ENCODE measurements at places on chromosomes 5 and 9.

DNA sequence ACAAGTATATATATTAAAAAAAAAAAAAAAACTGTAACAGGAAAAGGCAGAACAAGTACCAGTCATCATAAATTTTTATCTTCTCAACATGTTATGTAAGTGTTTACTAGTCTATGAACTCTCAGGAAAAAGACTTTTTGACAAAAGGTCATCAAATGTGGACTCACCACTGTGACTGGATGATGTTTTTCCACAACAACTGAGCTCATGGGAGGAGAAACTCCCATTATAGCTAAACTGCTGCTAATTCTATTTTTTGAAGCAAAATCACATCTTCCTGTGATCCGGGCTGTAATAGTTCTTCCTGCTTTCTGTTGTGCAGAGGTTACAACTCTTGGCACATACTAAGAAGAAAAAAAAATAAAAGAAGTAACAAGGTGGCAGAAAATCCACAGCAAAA lies 39.6 kb downstream of the POC5 start:
- DNase-seq = no peak

DNA sequence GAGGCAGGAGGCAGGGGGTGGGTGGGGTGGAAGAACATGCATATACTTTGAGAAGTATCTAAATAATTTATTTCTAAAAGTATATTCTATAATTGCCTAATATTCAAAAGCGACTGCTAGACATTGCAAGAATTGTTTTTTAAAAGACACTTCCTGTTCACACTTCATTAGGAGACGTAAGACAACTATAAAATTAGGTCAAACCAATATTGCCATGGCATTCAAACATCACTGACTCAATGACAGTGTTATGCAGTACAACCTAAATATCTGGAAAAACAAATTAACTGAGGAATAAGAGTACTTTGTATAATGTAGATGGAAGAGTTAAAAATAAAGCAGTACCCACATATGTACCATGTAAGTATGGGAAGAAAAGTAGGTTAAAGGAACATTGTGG lies 4.5 kb downstream of the CCNH start:
- no peak for DNase-seq

DNA sequence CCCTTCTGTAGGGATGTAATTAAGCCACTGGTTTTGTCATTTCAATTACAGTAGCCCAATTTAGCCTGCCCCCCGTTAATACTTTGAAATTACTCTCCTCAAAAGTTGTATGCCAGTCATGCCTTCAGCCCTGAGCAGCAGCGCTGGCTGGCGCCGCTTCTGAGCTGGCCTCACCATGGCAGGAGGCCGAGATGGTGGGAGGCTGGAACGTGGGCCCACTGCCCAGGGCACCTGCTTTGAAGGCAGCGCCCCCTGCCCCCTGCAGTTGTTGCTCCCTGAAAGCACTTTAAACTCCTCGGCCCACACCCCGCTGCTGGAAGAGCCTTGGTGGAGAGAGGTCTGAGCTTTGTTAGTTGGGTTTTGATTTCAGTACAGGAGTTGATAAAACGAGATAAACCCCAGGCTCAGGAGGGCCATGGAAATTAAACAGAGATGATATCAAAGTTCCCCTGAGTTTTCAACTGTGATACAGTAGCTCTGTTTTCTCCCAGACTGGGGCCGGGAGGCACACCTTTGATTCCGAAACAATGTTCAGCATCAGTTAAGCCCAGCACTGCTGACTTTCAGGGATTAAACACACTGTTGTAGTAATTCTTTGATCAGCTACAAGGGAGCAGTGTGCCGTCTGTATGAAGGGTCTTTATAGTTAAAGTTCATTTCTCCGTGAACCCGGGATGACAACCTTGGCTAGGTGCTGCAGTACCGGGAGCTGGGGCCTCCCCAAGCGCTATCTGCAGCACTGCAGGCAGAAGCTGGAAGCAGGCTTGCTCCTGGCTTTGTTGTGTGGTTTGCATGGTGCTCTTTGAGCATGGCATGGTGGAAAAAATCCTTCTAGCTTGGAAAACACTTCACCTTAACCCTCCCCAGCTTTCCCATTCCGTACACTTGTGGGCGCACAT lies 9.5 kb downstream of the MVB12B start:
- DNase-seq = no peak

- no peak for DNase-seq
Measured at GRCh38 chr5:132214491-132214890, 13.2 kb downstream of the P4HA2 start.

DNA sequence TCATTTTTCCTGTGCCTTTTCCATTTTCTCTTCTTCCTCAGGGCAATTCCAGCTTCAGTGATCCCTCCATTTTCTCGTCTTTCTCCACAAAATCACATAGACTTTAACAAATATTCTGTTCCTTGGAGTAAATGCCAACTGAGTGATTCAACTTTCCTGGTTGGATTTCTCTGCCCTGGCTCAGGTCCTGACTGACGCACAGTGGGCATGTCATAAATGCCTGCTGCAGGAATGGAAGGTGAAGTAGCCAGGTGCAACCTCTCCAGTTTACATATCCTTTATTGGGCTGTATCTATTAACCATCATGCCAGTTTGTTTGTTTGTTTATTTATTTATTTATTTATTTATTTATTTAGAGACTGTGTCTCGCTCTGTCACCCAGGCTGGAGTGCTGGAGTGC lies 95.1 kb downstream of the MEF2C start:
- no peak for DNase-seq

- DNase-seq = no peak
Measured at GRCh38 chr5:148970876-148971275, 92.0 kb downstream of the SH3TC2 start.

GRCh38 chr9:33453999-33454660 lies 6.7 kb upstream of the AQP3 start:
- no peak for DNase-seq

DNA sequence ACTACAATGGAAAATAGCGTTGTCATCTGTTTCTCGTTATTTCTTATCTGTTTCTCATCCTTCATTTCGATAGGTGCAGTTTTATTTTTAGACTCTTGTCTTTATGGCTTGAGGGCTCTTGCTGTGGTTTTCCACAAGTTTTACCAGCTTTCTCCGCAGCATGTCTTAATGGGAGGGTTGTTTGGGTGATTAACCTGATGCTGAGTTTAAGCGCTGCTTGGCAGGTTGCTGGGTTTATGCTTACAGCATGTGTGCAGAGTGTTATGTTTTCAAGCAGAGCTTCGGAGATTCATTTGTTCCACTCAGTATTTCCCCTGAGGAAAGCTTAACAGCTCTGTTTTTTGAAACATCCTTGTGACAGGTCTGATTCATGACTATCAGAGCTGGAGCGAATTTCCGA lies 154.0 kb downstream of the SLC12A2 start:
- DNase-seq = no peak

- no peak for DNase-seq
Measured at GRCh38 chr9:136610426-136610825, 52.3 kb upstream of the EGFL7 start.

DNA sequence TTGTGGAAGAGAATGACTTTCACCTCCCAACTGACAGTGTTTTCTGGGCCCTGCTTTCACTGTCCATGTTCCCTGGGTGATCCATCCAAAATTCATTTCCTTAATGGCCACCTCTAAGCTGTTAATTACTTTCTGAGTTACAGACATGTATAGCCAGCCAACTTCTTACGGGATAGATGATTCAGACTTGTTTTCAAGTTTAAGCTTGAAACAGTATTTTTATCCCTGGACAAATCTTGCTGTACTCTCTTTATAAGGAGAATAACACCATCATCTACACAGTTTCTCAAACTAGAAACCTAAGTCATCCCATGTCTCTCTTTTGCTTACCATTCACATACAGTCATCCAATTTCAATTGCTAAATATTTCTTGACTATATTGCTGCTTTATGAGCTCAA lies 6.9 kb downstream of the FAM174A start:
- DNase-seq = no peak

- DNase-seq = no peak
Measured at GRCh38 chr5:17309462-17309861, 92.0 kb downstream of the BASP1 start.

DNA sequence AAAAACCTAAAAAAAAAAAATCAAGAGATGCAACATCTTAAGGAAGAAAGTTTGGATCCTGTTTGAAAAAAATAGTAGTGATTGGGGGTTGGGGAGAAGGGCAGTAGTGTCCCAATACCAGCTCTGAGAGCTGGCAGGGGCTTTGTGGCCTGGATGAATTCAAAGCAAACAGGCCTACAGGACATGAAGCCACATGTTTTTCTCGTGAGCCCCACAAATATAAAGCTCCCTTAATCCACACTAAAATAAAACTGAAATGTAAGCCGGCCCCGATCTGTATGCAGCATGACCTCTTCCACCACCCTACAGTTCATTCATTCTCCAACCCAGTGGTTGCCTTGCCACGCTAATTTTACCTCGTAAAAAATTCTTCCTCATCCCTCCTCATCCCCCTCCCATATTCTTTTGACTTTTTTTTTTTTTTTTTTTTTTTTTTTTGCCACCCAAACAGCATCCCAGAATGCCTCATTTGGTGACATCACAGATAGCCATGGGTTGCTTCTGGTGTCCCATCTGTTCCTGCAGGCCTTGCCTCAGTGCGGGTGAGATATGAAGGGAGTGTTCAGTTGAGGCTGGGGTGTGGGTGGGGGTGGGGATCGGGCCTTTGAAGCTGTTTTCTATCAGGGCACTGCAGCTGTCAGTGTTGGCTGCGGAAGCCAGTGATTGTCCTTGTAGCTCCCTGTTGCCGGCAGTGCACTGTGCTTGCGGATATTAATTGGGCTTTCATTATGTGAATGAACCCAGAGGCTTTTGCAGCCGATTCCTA lies 81.6 kb upstream of the NFIB start:
- DNase-seq = no peak

DNA sequence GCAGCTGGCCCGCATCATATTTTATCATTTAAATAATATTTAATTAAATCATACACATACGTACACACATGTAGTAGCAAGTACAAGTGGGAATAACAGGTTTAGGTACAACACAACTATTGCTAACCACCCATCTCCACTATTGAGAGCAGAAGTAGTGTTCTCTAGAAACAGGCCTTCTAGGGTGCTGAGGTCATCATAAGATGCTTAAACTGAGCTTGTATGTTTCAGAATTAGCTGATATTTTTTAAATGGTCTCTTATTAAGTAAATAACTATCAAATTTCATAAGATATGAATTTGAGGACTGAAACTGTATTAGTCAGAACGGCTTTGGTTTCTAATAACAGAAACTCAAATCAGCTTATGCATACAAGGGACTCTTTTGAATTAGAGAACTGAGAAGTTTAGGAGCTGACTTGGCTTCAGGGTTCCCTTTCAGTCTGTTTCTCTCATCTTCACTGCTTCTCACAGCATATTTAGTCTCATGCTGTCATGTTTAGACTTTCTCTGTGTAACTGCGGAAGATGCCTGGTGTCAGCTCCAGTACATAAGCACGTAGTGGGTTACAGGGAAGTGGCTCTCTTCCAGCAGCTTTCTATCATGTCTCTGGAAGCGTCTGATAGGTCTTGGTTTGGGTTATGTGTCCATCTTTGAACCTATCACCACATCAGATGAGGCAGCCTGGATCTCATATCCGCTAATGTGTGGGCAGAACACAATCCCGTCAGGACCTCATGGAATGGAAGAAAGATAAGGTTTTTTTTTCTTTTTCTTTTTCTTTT lies 25.0 kb upstream of the OCLN start:
- DNase-seq = no peak

- DNase-seq = no peak
Measured at GRCh38 chr9:77016121-77016525, 3.3 kb upstream of the FOXB2 start.

DNA sequence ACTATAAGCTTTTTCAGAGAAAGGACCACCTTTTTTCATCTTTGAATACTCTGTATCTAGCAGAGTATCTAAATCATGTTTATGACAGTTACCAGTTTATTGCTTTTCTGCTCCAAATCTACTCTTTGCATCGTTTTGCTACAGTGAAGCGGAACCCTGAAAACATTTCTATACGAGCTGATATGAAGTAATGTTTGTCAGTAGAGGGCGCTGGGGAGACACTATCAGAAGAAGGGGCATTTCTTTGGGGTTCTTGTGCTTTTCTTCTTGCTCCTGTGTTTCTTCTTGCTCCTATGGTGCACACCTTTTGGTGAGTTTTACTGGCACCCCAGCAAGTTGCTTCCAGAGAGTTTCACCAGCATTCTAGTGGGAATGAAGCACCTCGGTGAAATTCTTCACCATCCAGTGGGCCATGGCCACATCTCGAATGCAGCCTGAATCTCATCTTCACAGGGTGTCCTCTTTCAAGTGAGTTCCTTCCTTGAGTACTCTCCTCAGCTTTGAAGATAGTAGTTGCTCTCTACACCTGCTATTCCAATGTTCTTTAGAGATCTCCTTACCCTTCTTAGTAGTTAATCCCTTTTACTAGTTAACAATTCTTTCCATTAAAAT lies 98.4 kb downstream of the FGF1 start:
- DNase-seq = peak; percentile 6

DNA sequence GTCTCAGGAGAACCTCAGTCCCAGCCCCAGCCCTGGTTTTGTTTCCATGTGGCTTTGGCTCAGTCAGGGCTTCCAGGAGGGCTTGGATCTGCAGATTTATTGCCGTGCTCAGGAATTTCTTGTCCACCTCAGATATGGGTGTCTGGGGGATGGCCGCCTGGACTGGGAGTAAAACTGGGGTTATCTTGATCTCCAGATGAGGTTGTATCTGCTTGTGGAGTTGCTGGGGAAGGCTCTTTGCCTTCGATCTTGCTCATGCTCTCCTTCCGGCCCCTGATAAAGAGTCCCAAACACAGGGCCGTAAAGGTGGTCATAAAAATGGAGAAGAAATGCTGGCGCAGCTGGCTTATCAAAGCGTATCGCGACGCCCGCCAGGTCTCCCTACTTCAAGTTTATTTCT lies 17.8 kb upstream of the PITX1 start:
- DNase-seq = no peak

DNA sequence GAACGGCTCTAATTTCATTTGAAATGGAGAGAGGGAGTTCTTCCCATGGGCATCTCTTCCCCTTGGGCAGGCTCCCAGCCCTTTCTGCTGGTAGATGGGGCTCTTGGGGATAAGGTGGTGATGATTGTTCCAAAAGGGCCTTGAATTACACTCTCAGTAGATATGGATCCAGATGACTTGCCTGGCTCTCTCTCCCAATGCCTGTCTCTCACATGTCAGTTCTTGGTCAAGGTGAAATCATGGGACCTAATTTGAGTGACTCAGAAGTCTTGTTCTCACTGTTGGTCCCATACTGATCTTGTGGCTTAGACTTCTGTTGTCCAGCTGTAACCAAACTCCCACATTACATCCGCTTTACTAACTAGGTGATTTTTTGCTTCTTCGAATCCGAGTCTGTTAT lies 317.0 kb upstream of the RFX3 start:
- no peak for DNase-seq

GRCh38 chr5:43649256-43649655 lies 46.3 kb downstream of the NNT start:
- DNase-seq = no peak

DNA sequence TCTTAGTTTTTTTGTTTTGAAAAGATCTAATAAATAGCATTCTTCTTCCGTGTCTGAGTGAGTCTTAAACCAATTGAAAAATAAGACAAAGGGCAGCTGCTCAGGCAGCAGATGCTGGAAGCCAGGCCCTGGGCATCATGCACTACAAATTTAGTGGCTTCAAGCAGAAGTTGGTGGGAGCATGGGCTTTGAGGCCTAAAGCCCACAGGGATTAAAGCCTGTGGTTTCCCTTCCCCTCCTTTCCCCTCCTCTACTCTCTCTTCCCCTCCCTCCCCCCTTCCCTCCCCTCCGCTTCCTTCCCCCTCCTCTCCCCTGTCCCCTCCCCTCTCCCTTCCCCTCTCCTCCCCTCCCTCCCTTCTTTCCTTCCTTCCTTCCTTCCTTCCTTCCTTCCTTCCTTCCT lies 20.1 kb upstream of the KIF4B start:
- DNase-seq = no peak

GRCh38 chr9:88993327-88993726 lies 2.1 kb downstream of the S1PR3 start:
- no peak for DNase-seq

GRCh38 chr5:11785771-11786352 lies 118.4 kb downstream of the CTNND2 start:
- no peak for DNase-seq

Measured in activated CD4-positive, alpha-beta T cell treated with anti-CD3 and anti-CD28 coated beads for 24 hours (primary cell).